ENCODE measurements at places on chromosomes 16 and 17.

GRCh38 chr16:89195521-89196171 is 4.7 kb downstream of the SLC22A31 start:
- DNase-seq: no peak

DNA sequence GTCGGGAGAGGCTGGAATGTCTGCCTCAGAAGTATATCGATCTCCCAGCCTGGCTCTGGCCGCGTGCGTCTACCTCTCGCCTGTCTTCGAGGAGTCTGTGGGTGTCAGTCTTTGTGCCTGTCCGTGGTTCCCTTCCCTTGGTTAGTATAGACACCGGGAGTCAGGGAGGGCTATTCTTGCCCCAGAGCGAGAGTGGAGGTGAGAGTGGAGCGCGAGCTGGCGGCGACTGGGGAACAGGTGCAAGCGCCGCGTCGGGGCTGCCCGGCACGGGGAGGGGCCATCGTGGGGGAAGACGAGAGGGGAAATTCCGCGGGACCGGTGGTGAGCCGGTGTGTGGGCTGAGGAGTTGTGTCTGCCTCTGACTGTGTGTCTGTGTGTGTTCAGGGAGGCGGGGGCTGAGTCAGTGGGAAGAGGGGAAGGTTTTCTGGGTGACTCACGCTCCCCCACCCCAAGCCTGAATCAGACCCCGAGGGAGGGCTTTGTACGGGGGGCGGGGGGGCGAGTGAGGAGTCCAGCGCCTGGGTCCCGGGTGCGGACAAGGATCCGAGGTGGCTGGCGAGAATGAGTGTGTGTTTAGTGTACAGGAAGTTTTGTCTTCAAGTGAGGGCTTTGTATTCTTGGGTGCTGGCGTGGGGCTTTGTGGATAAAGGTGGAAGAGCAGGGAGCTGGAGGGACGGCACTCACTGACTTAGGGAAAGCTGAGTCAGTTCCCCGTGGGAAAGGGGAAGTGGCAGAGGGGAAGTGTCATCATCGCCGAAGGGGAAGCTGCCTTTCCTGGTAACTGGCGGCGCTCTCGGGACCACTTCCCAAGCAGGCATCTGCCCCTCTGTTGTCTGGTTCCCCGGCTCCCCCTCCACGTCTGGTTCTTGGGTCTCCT is 8.6 kb downstream of the KDM6B start:
- peak; percentile 98 for DNase-seq

DNA sequence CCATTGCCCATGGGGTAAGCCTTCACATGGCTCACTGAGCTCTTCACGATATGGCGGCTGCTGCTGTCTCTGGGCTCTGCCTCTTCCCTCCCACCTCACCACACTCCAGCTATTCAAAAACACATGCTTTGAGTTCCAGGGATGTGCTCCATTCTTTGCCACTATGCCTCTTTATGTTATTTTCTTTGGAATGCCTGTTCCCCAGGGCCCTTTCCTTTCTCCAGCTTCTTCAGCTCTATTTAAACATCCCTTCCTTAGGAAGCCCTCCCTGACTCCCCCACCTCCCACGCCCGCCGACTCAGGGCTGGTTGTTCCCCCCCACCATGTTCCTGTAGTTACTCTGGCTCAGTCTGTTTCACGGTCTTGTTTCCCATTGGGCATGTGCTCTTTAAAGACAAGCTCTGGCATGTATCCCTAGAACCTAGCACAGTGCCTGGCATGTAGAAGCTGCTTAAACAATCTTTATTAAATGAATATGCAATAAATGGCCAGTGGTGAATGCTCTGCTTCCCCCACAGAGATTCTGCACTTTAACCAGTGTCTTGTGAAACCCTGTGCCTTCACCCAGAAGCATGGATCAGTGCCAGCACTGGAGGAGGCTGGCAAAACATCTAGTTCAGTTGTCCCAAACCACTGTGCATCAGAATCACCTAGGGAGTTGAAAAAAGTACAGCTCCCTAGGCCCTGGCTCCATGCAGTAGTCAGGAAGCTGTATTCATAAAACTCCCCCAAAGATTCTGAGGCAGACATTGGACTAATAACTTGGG is 6.9 kb downstream of the MYCBPAP start:
- peak; percentile 51 for DNase-seq

DNA sequence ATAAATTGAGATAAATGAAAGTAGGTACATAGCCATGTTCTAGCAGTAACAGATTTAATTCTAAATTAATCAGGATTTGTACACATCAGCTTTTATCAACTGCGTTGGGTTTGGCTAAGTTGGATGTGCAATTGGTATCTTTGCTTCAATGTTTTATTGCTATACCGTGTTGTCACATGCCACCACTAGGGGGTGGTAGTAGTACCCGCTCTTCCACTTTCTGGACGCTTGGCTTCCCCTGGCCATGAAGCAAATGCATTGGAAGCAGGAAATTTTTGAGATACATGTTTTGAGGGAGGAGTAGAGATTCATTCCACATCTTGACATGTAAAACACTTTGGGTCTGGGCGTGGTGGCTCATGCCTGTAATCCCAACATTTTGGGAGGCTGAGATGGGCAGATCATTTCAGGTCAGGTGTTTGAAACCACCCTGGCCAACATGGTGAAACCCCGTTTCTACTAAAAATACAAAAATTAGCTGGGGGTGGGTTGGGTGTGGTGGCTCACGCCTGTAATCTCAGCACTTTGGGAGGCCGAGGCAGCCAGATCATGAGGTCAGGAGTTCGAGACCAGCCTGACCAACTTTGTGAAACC is 58.6 kb downstream of the EMP2 start:
- DNase-seq: peak; percentile 77

DNA sequence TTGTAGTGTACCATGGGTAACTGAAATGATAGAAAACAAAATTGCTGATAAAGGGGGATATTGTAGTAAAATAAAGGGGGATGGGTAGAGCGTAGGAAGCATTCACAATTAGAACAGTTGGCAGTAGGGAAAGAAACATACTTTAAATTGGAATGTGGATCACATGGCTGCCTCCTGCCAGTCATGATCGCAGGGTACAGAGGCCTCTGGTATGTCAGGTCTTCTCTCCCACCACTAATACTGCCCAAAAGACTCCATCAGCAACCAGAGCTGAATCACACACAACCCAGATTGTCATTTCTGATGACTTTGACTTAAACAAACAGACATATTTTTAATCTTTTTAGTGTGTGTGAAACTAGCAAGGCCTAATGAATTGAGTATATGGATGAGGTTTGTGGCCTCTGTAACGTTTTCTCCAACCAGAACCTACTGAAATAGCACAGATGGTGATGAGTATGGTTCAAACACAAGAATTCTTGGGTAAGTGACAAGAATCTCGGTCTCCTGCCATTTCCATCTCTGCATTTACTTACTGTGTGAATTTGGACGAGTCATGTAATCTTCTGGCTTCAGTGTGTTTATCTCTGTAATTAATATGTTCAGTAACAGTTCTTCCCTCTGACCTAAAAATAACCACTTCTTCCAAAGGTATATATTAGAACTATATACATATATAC is 112.6 kb downstream of the USP22 start:
- no peak for DNase-seq

- no peak for DNase-seq
These were observed 68.9 kb downstream of the JPH3 start for GRCh38 chr16:87671221-87671620.

DNA sequence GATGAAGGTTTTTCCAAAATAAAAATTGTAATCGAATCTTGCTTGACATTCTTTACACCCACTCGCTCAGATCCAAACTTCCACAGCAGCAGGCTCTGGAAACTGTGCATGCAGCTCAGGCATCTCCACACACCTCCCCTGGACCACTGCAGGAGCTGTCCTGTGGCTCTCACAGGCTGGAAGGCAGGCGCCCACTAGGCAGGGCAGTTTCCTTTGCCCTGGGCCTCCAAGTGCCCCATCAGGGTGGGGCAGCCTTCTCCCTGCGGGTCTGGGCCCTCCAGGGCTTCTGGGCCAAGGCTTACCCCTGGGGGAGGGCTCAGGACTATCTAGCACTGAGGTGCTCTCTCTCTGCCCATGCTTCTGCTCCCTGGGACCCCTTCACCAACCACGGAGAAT is 114.5 kb upstream of the RPL38 start:
- DNase-seq: no peak

DNA sequence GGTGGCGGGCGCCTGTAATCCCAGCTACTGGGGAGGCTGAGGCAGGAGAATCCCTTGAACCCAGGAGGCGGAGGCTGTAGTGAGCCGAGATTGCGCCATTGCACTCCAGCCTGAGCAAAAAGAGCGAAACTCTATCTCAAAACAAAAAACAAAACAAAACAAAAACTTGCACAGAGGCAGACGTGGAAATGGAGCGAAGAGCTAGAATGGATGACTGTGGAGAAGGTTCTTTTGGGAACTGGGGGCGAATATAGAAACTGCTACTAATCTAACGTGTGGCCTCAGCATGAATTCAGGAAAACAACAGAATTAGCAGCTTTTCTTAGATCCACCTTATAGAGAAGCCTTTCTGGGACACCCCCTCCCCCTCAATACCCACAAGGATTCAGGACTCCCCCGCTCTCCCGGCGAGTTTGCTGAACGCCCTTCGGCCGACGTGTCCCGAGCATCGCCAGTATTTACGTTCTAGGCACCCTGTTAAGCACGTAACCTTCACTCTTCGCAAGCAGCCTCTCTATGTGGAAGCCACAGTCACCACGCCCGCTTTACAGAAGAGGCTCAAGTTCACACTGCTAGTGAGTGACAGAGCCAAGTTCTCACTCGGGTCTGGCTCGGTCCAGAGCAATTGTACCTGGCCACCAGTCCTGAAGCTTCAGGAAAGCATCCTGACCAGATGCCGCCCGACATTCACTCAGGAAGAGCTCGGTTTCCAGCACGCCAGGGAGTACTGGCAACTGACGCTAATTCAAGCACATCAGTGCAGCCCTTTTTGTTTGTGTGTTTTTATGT is 13.3 kb upstream of the ABR start:
- DNase-seq: no peak

DNA sequence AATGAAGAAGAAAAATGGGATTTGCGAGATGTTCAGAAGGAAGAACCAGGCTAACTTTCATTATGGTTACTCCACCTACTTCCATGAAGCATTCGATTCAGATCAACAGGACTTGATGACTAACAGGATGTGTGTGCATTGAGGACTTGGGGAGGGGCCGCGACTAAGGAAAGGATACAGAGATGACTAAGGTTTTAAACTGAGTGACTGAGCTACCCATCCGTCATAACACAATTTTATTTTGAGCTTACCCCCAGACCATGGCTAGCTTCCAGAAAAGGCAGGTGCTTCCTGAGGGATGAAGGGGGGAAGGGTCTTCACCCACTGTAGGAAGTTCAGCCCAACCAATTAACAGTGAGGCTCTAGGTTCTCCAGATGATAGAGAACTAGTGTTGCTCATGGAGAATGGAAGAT is 2.5 kb upstream of the CDYL2 start:
- peak; percentile 8 for DNase-seq

- DNase-seq: no peak
These were observed 78.7 kb downstream of the N4BP1 start for GRCh38 chr16:48531011-48531962.

DNA sequence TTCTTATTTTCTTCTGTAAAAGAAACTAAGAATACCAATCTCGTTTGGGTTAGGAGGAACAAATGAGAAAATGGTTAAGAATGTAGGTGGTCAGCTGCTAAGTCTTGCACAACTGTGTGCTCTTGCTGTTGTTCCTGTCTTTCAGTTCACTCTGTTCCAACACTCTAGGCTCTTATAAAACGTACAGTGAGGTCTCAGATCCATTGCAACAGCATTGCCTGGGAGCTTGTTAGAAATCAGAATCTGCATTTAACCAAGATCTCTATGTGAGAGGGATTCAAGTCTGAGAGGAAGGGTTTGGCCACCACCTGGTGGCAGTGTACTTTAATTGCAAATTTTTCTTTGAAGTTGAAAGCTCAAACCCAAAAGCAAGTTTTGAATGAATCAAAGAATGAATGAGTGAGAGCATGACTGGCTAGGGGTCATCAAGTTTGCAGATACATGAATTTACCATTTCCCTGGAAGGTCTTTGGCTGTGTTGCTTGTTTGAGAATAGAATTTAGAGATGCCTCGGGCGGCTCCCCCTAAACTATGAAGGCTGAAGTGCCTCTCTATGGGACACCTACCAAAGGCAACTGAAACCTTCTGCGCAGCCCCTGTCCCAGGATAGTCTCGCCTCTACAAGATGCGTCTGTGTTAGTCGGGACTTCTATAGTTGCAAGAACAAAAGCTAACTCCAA is 2.5 kb downstream of the ALOX15B start:
- DNase-seq: peak; percentile 91

DNA sequence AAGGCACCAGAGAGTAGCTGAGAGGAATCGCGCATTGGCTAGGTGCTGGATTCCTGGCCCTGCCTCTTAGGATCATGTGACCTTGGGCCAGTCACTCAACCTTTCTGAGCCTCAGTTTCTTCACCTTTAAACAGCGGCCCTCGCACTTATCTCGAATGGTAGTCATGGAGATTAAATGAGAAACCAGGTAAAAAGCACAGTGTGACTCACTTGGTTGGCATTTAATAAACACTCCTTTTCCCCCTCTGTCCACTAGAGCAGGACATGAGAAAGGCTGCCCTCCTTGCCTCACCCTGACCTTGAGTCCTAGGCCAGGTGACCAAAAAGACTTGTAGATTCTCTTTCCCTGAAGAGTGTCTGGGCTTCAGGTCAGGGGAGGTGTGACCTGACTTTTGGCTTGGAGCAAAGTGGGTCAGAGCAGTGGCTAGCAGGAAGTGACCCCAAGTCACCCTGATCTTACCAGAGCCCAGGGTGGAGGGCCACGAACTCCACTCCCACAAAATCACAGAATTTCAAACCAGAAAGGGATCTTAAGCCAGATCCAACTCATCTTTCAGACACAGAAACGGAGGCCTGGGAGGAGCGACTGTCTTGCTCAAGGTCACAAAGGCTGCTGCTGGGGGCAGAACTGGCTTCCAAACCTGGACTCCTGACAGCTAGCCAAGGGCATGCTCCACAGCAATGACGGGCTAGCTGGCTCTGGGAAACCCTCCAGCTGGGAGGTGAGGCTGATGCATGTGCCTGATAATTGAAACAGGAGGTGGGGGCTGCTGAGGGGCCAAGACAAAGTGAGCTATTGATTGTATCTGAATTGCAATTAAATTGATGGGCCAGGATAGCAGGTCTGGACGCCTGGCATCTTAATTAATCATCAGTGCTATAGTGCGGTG is 65.2 kb downstream of the PIPOX start:
- DNase-seq: peak; percentile 9

All from inflammatory macrophage (primary cell).